ENCODE measurements at places on chromosomes 7 and 10.
A peak's percentile ranks its signal among the peaks of the same experiment; 100 is the strongest.

DNA sequence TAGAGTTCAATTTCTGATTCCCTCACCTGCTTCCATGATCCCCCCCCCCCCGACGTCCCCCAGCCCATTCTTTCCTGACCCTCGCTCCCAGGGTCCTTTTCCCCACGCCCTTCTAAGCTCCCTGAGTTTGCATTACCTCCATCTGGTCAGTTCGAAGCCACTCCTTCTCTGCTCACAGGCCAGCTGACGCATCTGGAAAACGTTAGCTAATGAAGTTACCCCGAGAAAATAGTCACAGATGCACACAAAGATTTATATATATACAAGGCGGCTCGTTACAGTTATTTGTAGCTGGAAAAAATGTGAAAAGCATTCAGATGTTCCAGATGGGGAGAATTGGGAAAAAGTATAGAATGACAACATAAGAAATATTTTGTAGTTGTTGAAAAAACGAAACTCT, 630.0 kb upstream of the FOXK1 start:
- DNase-seq, result no peak

DNA sequence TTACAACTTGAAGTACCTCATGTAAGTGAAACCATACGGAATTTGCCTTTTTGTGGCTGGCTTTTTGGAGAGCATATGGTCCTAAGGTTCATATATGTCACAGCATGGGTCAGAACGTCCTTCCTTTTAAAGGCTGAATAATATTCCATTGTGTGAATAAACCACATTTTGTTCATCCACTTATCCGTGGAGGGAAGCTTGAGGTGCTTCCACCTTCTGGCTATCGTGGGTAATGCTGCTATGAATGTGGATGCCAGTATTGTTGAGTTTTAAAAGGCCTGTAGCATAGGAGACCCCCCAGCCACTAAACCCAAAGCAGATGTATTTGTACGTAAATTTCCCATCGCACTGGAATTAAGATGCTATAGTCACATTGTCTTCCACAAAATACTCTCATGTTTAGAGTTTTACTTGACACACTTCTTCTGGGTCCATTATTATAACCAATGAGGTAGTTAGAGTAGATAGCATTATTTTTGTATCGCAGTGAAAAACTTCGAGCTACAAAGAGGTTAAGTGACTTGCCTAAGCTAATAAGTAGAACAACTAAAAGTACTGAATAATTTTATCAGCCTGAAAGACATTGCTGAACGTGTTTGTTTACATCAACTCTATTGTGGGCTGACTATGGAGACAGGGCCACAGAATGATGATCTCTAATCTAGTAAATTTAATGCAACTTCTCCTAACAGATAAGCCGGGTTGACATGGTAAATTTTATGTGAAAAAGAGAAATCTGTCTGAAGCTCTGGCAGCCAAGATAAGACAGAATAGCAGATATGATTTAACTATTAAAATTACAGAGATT, 183.0 kb upstream of the CTBP2 start:
- peak; percentile 14 for DNase-seq

- DNase-seq, result no peak
Measured at GRCh38 chr7:7918736-7919448, 49.7 kb upstream of the GLCCI1 start.

DNA sequence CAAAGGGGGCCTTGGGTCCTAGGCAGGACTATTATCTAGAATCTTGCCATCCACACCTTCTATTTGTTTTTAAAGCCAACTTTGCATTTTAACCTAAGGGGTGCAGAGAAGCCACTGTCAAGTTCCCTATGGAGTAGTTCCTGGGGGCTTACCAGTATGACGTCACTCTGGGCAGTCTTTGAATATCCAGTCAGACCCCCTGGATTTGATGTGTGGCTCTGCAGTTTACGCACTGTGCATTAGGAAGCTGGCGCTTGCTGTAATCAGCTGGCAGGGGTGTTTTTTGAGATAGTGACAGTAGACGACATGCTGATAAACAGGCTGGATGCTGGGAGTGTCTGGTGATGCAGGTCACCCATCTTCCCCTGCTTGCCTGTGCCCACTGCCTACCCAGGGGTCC, 892.7 kb upstream of the ZNF722 start:
- no peak for DNase-seq

GRCh38 chr7:50664461-50664922, 99.3 kb upstream of the DDC start:
- DNase-seq, result no peak

GRCh38 chr10:133399123-133399601, 5.2 kb downstream of the MTG1 start:
- no peak for DNase-seq

DNA sequence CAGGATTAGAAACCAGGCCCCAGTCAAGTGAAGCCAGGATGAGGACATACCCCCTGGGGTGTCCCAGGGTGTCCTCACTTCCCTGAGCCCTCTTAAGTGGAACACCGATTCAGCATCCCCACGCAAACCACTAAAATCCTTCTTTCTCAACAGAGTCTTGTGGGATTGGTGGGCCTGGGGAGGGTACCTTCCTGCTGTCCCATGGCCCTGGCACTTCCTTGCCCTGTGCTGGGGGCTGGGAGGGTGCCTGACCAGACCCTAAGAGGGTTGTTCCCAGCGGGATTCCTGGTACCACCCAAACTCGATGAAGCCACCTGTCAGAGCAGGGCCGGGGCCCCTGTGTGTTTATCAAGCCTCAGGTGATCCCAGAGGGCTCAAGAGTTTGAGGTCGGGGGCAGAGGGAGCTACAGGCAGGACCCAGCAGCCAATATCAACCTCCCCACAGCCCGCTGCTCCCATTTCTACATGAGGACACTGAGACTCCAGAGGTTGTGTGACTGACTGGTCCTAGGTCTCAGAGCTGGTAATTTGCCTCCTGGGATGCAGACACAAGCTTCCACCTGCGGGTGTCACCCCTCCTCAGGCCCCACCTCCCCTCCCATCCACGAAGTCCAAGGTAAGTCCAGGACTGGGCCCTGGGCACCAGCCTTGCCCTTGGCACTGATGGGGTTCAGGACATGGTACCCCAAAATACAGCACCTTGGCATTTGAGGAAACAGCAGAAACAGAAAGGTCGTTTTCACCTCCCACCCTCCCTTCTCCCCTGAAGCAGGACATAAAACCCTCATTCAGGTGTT, 31.4 kb downstream of the OAT start:
- DNase-seq, result no peak

- no peak for DNase-seq
Measured at GRCh38 chr10:77773631-77774426, 136.2 kb upstream of the KCNMA1 start.

Measured in glomerular endothelial cell (primary cell).